ENCODE measurements at places on chromosomes 12 and 14. TPM values are rescaled to one million over a fixed set of nuclear protein-coding genes. Genes with fewer than 3 reads are reported as not detected.

- no peaks in the 10 kb centered on the region for H3K27me3 ChIP-seq
- no peaks in the 10 kb centered on the region for H3K4me1 ChIP-seq
- no peak overlapping the region for H3K4me3 ChIP-seq
Measured at GRCh38 chr14:42023452-42023851, 416.8 kb downstream of the LRFN5 start.

- H3K27me3 ChIP-seq = no peaks in the 10 kb centered on the region
- H3K4me1 ChIP-seq = no peaks in the 10 kb centered on the region
- no peak for DNase-seq
- H3K4me3 ChIP-seq = no peak overlapping the region
- H3K36me3 ChIP-seq = no peaks in the 10 kb centered on the region
- H3K27ac ChIP-seq = no peak overlapping the region
Measured at GRCh38 chr14:93972618-93973205, 3.7 kb downstream of the ASB2 start.

DNA sequence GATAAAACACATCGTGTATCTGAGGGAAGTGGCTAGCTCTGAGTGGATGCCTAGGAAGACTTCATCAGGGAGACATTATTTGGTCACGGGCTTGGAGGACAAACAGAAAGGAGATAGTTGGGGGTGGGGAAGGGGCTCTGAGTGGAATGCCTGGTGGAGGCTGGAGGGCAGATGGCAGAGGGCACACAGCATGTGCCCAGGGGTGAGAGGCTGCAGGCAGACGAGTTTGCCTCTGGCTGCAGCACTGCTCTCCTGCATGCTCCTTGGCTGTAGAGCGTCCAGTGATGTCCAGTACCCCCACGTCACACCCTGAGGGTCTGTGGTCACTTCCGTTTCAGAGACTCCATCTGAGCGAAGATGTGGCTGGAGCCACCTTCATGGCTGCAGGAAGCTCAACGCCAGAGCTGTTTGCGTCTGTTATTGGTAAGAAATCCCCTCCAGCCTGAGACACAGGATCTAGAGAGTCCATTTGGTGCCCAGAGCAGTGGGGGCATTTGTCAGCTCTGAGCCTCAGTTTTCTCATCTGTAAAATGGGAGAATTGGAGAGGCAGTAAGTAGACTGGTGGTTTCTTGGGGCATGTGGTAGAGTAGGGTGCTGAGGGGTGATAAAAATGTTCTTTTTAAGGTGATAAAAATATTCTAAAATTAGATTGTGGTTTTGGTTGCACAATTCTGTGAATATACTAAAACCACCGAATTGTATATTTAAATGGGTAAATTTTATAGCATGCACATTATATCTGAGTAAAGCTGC lies 71.7 kb upstream of the RIN3 start:
- H3K27ac ChIP-seq = no peak overlapping the region
- no peak overlapping the region for H3K4me3 ChIP-seq
- DNase-seq = no peak
- no peaks in the 10 kb centered on the region for H3K36me3 ChIP-seq
- no peaks in the 10 kb centered on the region for H3K27me3 ChIP-seq
- no peaks in the 10 kb centered on the region for H3K4me1 ChIP-seq

- no peaks in the 10 kb centered on the region for H3K27me3 ChIP-seq
- H3K4me3 ChIP-seq = no peak overlapping the region
- H3K4me1 ChIP-seq = no peaks in the 10 kb centered on the region
- no peak for DNase-seq
- H3K27ac ChIP-seq = no peak overlapping the region
- H3K36me3 ChIP-seq = no peaks in the 10 kb centered on the region
Measured at GRCh38 chr12:26080911-26081310, 43.9 kb downstream of the BHLHE41 start.

- DNase-seq = no peak
- H3K36me3 ChIP-seq = no peaks in the 10 kb centered on the region
Measured at GRCh38 chr12:9118158-9118557, 2.4 kb upstream of the A2M start.

GRCh38 chr12:121444842-121445202 lies 44.9 kb downstream of the RNF34 start:
- H3K4me1 ChIP-seq = no peaks in the 10 kb centered on the region
- no peak overlapping the region for H3K4me3 ChIP-seq
- no peak overlapping the region for H3K27ac ChIP-seq
- H3K36me3 ChIP-seq = peaks cover 31% of the 10 kb centered on the region
- no peaks in the 10 kb centered on the region for H3K27me3 ChIP-seq

DNA sequence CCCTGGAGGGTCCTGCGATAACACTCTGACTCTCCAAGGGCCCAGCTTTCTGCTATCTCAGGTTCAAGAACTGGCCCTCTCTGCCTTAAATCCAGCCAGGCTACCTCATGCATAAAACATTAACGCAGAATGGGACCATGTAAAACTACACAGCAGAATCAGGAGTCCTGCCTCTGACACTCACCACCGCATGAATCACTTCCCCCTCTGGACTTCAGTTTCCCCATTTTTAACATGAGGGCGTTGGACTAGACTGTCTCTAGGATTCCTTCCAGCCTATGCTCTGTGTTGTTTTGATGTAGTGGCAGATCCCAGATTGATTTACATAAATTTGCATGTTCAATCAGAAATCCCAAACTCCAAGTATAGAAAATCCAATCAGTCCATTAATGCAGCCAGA lies 3.3 kb downstream of the NCKAP5L start:
- no peak for DNase-seq
- no peaks in the 10 kb centered on the region for H3K27me3 ChIP-seq
- no peaks in the 10 kb centered on the region for H3K36me3 ChIP-seq
- H3K4me1 ChIP-seq = peaks cover 23% of the 10 kb centered on the region

GRCh38 chr12:40668099-40668529 lies 24.1 kb upstream of the CNTN1 start:
- H3K4me3 ChIP-seq = no peak overlapping the region
- no peak overlapping the region for H3K27ac ChIP-seq
- H3K4me1 ChIP-seq = no peaks in the 10 kb centered on the region
- no peaks in the 10 kb centered on the region for H3K36me3 ChIP-seq
- H3K27me3 ChIP-seq = no peaks in the 10 kb centered on the region

- H3K4me3 ChIP-seq = no peak overlapping the region
- DNase-seq = no peak
- no peaks in the 10 kb centered on the region for H3K36me3 ChIP-seq
- H3K4me1 ChIP-seq = no peaks in the 10 kb centered on the region
- no peak overlapping the region for H3K27ac ChIP-seq
- peaks cover 23% of the 10 kb centered on the region for H3K27me3 ChIP-seq
Measured at GRCh38 chr12:108477055-108477880, 37.8 kb upstream of the FICD start.

- no peaks in the 10 kb centered on the region for H3K27me3 ChIP-seq
- H3K27ac ChIP-seq = no peak overlapping the region
- no peak overlapping the region for H3K4me3 ChIP-seq
- no peaks in the 10 kb centered on the region for H3K36me3 ChIP-seq
- no peaks in the 10 kb centered on the region for H3K4me1 ChIP-seq
Measured at GRCh38 chr12:42652048-42652447, 62.5 kb upstream of the PRICKLE1 start.

GRCh38 chr14:66477567-66477966 lies 8.6 kb upstream of the CCDC196 start:
- H3K4me1 ChIP-seq = no peaks in the 10 kb centered on the region
- no peaks in the 10 kb centered on the region for H3K27me3 ChIP-seq
- no peaks in the 10 kb centered on the region for H3K36me3 ChIP-seq
- DNase-seq = no peak
- no peak overlapping the region for H3K4me3 ChIP-seq

- no peak within 1 kb of the TSS for H3K27ac ChIP-seq
- peaks cover 50% of the 10 kb centered on the region for H3K27me3 ChIP-seq
- DNase-seq = no peak
- H3K4me3 ChIP-seq = no peak within 1 kb of the TSS
Measured at GRCh38 chr12:128267131-128267622, at the start of gene TMEM132C. TSS of gene TMEM132C (plus strand) at chr12:128267170. CDS start at chr12:128267403, 233 bp downstream.

DNA sequence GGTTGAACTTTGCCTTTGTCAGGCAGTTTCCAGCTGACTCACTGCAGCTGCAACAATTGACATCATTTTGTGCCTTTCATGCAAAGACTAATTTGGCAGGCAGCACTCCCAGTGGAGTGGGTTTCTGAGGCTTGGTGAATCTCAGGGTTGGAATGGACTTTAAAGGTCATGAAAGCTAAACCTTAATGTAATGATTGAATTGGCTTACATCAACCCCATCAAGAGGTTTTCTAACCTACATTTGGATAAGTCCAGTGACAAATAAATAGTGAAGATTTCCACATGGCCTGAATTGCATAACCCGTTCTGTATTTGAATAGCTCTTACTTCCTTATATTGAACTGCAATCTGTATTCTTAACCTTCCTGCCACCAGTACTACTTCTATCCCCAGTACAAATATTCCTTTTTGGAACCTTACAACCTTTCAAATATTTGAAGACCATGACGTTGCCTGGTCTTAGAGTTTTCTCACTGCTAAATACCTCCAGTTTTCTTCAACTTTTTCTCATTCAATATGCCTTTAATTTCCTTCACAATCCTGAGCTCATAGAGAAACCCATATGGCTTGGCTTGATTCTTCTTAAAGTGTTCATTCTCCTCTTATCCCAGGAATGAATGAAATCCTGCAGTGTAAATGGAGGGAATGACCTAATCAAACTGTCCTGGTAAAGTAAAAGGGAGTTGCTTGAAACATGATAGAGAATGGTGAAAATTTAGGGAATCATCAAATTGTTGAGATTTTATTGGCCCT lies 168.1 kb upstream of the NOVA1 start:
- H3K4me3 ChIP-seq = no peak overlapping the region
- no peaks in the 10 kb centered on the region for H3K4me1 ChIP-seq
- no peaks in the 10 kb centered on the region for H3K36me3 ChIP-seq
- DNase-seq = peak; percentile 13
- H3K27ac ChIP-seq = no peak overlapping the region

DNA sequence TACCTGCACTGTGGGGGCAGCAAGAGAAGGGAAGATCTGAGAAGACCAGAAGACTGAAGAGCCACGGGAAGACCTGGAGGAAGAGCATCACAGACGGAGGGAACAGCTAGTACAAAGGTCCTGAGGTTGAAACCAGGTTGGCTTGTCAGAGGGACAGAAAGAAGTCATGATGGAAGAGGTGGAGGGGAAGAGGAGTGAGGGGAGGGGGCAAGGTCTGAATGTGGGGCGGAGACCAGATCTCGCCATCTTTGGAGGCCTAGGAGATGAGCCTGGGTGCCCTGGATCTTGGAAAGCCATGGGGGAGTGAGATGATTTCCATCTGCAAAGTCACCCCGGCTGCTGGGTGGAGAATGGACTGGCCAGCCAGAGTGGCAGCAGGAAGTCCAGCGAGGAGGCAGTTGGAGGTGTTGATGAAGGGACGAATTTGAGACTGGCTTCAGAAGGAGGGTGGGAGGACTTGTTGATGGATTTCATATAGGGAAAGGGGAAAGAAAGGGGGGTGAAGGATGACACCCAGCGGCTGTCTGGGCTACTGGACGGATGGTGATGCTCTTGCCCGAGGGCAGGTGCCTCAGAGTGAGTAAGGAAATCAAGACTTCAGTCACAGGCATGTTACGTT lies 14.6 kb upstream of the UBC start:
- no peaks in the 10 kb centered on the region for H3K4me1 ChIP-seq
- no peaks in the 10 kb centered on the region for H3K36me3 ChIP-seq
- H3K4me3 ChIP-seq = peak overlapping the region; percentile 94
- no peak for DNase-seq
- H3K27me3 ChIP-seq = no peaks in the 10 kb centered on the region

- H3K27ac ChIP-seq = no peak overlapping the region
- no peaks in the 10 kb centered on the region for H3K36me3 ChIP-seq
- H3K27me3 ChIP-seq = no peaks in the 10 kb centered on the region
- no peaks in the 10 kb centered on the region for H3K4me1 ChIP-seq
- no peak for DNase-seq
Measured at GRCh38 chr12:105487963-105488362, 157.5 kb downstream of the C12orf75 start.

DNA sequence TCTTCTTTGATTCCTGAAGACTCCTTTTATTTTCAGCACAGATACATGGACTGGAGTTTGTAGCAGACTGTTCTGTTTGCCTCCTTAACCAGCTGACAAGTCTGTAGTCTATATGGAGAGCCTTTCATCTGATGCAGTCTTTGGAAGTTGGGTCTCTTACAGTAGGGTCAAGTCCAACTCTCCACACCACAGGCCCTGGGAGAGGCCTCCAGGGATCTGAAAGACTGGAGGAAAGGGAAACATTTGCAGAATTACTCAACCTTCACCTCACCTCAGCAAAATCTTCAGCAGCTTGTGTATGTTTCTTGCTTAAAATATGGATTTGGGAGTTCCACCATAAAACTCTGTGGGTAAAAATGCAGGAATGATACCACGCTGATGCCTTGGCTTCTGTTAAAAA lies 188.4 kb downstream of the MSRB3 start:
- no peaks in the 10 kb centered on the region for H3K36me3 ChIP-seq
- no peak overlapping the region for H3K4me3 ChIP-seq
- peaks cover 6% of the 10 kb centered on the region for H3K4me1 ChIP-seq
- H3K27ac ChIP-seq = no peak overlapping the region

DNA sequence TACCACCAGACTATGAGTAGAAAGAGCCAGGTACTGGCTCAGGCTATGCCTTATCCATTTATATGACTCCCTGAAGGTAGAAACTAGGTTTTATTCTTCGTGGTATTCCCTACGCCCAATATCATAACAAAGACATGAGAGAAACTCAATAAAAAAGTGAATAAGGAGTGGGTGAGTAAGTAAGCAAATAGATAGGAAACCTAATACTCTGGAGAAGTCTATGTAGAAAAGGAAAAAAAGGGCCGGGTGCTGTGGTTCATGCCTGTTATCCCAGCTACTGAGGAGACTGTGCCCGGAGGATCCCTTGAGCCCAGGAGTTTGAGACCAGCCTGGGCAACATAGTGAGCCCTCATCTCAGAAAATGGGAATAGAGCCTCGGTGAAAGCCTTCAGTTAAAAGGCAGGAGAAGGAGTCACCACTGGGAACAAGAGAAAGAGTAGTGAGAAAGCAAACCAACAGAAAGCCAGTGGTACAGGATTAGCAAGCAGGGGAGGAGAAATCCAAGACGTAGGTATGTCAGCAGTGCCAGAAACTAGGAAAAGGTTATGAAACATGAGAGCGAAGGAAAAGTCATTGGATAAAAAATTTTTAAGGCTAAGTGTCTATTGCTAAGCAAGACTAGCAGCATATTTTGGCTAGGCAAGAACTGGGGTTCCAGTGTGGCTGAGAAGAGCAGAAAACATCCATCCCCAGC lies 6.0 kb upstream of the OR6J1 start:
- no peak for DNase-seq
- H3K27me3 ChIP-seq = no peaks in the 10 kb centered on the region
- no peak overlapping the region for H3K4me3 ChIP-seq
- H3K27ac ChIP-seq = no peak overlapping the region

- H3K27me3 ChIP-seq = no peaks in the 10 kb centered on the region
- H3K27ac ChIP-seq = peak within 1 kb of the TSS; percentile 71
- H3K4me3 ChIP-seq = peak within 1 kb of the TSS; percentile 88
- peaks cover 8% of the 10 kb centered on the region for H3K4me1 ChIP-seq
Measured at GRCh38 chr12:19129486-19130223, at the start of gene PLEKHA5. TSS of gene PLEKHA5 (plus strand) at chr12:19129733. CDS start at chr12:19129800, 67 bp downstream.

Gene PACS2
- total RNA-seq = 52.5 TPM

Gene PAPLN
- total RNA-seq = 0.75 TPM

Gene LRRK2
- total RNA-seq = 3.4 TPM

Gene AQP2
- not detected for total RNA-seq

Gene FOXA1
- total RNA-seq = 7.5 TPM

Gene KRT79
- total RNA-seq = not detected

Gene RERG
- not detected for total RNA-seq

Gene CLEC2A
- not detected for total RNA-seq

Gene OR9K2
- not detected for total RNA-seq

Gene SLC39A5
- total RNA-seq = 0.85 TPM
